Activated CD8-positive, alpha-beta T cell treated with anti-CD3 and anti-CD28 coated beads for 36 hours (primary cell): ENCODE measurements at places on chromosomes 5 and 9. TPM values are rescaled to one million over a fixed set of nuclear protein-coding genes. Genes with fewer than 3 reads are reported as not detected.
A peak's percentile ranks its signal among the peaks of the same experiment; 100 is the strongest.

CATSPER3 gene
- total RNA-seq: 0.32 TPM

GRCh38 chr9:7791394-7791793 lies 8.2 kb downstream of the DMAC1 start:
- H3K27me3 ChIP-seq: no peaks in the 10 kb centered on the region
- DNase-seq: no peak
- H3K4me1 ChIP-seq: peaks cover 27% of the 10 kb centered on the region
- H3K4me3 ChIP-seq: no peak overlapping the region

- H3K27ac ChIP-seq: peak overlapping the region; percentile 79
- no peaks in the 10 kb centered on the region for H3K27me3 ChIP-seq
Measured at GRCh38 chr9:35829764-35830096, 702 bp downstream of the TMEM8B start.

C9orf153 gene
- 0.16 TPM for total RNA-seq

- H3K27me3 ChIP-seq: no peaks in the 10 kb centered on the region
- no peaks in the 10 kb centered on the region for H3K4me1 ChIP-seq
- DNase-seq: no peak
Measured at GRCh38 chr5:66291771-66292170, 147.7 kb downstream of the SREK1 start.

- no peak for DNase-seq
- no peak overlapping the region for H3K4me3 ChIP-seq
- H3K27ac ChIP-seq: no peak overlapping the region
- no peaks in the 10 kb centered on the region for H3K36me3 ChIP-seq
- H3K27me3 ChIP-seq: no peaks in the 10 kb centered on the region
Measured at GRCh38 chr9:18935541-18935940, 97.5 kb downstream of the SAXO1 start.

- no peak overlapping the region for H3K27ac ChIP-seq
- DNase-seq: peak; percentile 33
- H3K27me3 ChIP-seq: peaks cover 3% of the 10 kb centered on the region
- H3K4me1 ChIP-seq: no peaks in the 10 kb centered on the region
- no peak overlapping the region for H3K4me3 ChIP-seq
Measured at GRCh38 chr9:101626295-101626694, 31.5 kb upstream of the PPP3R2 start.

GRCh38 chr9:89926691-89927220 lies 321.9 kb downstream of the GADD45G start:
- no peaks in the 10 kb centered on the region for H3K36me3 ChIP-seq
- no peak overlapping the region for H3K27ac ChIP-seq
- H3K4me1 ChIP-seq: peaks cover 39% of the 10 kb centered on the region
- H3K27me3 ChIP-seq: peaks cover 11% of the 10 kb centered on the region

DNA sequence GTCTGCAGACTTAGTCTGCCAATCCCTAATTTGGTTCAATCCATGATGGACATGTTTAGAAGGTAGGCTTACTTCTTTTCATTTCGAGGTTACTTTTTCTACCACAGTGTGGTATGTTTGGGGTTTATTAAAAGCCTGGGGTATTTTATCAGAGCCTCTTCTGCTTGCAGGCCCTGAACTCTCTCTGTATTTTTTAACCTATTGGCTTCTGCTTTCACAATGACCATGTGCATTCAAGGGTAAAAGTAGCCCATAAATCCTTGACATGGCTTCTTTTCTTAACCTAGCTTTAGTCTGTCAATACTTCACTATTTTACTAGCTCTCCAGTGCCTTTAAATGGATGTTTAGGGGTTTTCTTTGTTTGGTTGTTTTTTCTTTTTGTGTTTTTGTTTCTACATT lies 286.6 kb downstream of the FER start:
- no peak overlapping the region for H3K27ac ChIP-seq
- DNase-seq: no peak
- no peak overlapping the region for H3K4me3 ChIP-seq
- H3K4me1 ChIP-seq: no peaks in the 10 kb centered on the region
- no peaks in the 10 kb centered on the region for H3K27me3 ChIP-seq

SEMA4D gene
- total RNA-seq: 290 TPM

- no peak overlapping the region for H3K27ac ChIP-seq
- peaks cover 8% of the 10 kb centered on the region for H3K4me1 ChIP-seq
- no peaks in the 10 kb centered on the region for H3K27me3 ChIP-seq
- peaks cover 3% of the 10 kb centered on the region for H3K36me3 ChIP-seq
Measured at GRCh38 chr5:135326296-135327254, 72.5 kb downstream of the MACROH2A1 start.

CTXN3 gene
- not detected for total RNA-seq

GRCh38 chr5:167916261-167916691 lies 375.2 kb upstream of the WWC1 start:
- no peaks in the 10 kb centered on the region for H3K27me3 ChIP-seq
- H3K36me3 ChIP-seq: no peaks in the 10 kb centered on the region
- no peak overlapping the region for H3K4me3 ChIP-seq
- no peak for DNase-seq

GRCh38 chr5:123371575-123372179 lies 51.5 kb downstream of the CEP120 start:
- DNase-seq: peak; percentile 32
- no peaks in the 10 kb centered on the region for H3K4me1 ChIP-seq
- H3K27me3 ChIP-seq: no peaks in the 10 kb centered on the region
- peaks cover 42% of the 10 kb centered on the region for H3K36me3 ChIP-seq
- no peak overlapping the region for H3K27ac ChIP-seq

CD72 gene
- total RNA-seq: 13.1 TPM

IFNA5 gene
- not detected for total RNA-seq

- no peaks in the 10 kb centered on the region for H3K4me1 ChIP-seq
- H3K27ac ChIP-seq: no peak overlapping the region
- DNase-seq: no peak
- peaks cover 9% of the 10 kb centered on the region for H3K36me3 ChIP-seq
- H3K4me3 ChIP-seq: no peak overlapping the region
- H3K27me3 ChIP-seq: peaks cover 5% of the 10 kb centered on the region
Measured at GRCh38 chr9:86368871-86369521, 14.8 kb upstream of the TUT7 start.

- DNase-seq: no peak
- H3K36me3 ChIP-seq: no peaks in the 10 kb centered on the region
- H3K4me3 ChIP-seq: no peak overlapping the region
- H3K4me1 ChIP-seq: no peaks in the 10 kb centered on the region
- H3K27me3 ChIP-seq: no peaks in the 10 kb centered on the region
Measured at GRCh38 chr5:148085310-148085709, 21.5 kb downstream of the SPINK5 start.

IL7R gene
- total RNA-seq: 136 TPM

IFNB1 gene
- 0.87 TPM for total RNA-seq

- peaks cover 11% of the 10 kb centered on the region for H3K27me3 ChIP-seq
- no peak for DNase-seq
- no peak overlapping the region for H3K4me3 ChIP-seq
- H3K36me3 ChIP-seq: no peaks in the 10 kb centered on the region
Measured at GRCh38 chr5:1765880-1766235, 33.8 kb downstream of the MRPL36 start.

DNA sequence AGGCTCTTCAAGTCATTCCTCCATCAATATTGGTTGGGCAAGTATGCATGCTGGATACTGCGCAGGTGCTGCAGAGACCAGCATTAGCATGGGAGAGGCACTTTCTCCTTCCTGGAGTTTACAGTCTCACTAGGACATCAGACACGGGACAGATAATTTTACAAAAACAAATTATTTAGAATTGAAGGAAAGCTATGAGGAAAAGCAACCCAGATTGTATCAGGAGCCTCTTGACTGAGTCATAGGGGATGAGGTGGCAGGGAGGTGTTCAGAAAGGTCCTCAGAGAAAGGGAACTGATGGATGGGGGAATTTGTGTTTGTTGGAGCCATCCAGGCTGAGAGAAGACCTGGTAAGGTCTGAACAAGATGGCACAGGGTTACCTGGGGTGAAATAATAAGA lies 24.5 kb upstream of the RAB14 start:
- H3K4me3 ChIP-seq: no peak overlapping the region
- no peak overlapping the region for H3K27ac ChIP-seq
- DNase-seq: no peak
- no peaks in the 10 kb centered on the region for H3K27me3 ChIP-seq

DNA sequence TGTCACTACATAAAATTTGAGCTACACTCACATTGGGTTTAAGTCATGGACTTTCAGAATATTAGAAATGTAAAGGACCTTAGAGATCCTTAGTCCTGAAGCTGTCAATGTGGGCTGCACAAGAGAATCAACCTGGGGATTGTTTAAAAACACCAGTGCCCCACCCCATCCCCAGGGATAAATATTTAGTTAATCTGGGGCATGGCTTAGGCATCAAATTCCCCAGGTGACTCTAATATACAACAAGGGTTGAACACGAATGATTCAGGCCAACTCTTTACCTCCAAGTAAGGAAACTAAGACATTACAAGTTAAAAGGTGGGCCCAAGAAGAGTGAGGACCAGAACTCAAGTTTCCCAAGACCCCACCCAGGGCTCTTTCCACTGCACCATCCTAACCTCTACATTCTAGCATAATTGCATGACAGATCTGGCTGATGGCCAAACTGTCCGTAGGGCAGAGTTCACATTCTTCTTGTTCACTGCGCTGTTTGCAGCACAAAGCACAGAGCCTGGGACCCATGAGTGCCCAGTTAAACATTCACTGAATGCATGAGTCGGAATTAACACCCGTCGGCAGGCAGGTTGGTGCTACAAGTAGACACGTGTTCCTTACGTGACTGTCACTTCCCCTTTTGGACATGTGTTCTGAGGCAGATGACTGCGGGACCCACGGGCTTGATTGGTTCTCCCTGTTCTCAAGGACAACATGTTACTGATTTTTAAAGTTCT lies 25.2 kb downstream of the CYFIP2 start:
- H3K27ac ChIP-seq: peak overlapping the region; percentile 72
- DNase-seq: peak; percentile 72
- H3K4me3 ChIP-seq: no peak overlapping the region
- H3K4me1 ChIP-seq: peaks cover 75% of the 10 kb centered on the region

DNA sequence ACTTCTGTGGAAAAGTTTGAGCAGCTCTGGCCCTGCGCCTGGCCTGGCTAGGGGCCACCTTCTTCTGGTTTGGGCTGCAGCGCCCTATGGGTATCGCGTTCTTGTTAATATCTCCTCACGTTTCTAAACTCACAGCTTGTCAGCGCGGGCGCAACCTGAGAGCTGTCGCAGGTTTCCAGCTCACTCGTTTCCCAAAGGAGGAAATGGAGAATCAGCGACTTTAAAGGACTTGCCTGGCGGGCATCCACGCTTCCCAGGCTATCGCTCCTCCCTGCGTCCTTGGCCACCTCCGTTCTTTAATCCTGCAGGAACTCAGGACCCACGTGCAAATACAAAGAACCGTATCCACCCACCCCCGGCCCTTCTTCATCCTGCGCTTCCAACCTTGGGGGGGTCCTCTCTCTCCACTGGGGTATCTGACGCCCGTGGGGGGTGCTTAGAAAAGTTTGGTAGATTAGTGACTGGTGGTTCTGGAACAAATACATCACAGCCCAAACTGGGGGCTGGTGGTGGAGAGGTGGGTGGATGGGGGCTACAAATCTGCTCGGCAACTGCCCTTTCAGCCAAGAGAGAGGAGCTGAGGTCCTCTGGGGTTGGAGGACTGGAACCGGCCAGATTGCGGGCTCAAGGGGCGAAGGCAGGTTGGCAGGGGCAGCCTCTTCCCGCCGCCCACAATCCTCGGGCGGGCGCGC lies 578 bp upstream of the PSAT1 start:
- H3K27ac ChIP-seq: peak overlapping the region; percentile 99
- H3K36me3 ChIP-seq: peaks cover 31% of the 10 kb centered on the region
- no peaks in the 10 kb centered on the region for H3K27me3 ChIP-seq
- peak overlapping the region; percentile 90 for H3K4me3 ChIP-seq
- H3K4me1 ChIP-seq: peaks cover 44% of the 10 kb centered on the region
- peak; percentile 33 for DNase-seq

- no peaks in the 10 kb centered on the region for H3K4me1 ChIP-seq
- DNase-seq: no peak
- no peaks in the 10 kb centered on the region for H3K27me3 ChIP-seq
Measured at GRCh38 chr5:110297152-110297670, 429.3 kb downstream of the TMEM232 start.

ADGRD2 gene
- total RNA-seq: not detected

DNA sequence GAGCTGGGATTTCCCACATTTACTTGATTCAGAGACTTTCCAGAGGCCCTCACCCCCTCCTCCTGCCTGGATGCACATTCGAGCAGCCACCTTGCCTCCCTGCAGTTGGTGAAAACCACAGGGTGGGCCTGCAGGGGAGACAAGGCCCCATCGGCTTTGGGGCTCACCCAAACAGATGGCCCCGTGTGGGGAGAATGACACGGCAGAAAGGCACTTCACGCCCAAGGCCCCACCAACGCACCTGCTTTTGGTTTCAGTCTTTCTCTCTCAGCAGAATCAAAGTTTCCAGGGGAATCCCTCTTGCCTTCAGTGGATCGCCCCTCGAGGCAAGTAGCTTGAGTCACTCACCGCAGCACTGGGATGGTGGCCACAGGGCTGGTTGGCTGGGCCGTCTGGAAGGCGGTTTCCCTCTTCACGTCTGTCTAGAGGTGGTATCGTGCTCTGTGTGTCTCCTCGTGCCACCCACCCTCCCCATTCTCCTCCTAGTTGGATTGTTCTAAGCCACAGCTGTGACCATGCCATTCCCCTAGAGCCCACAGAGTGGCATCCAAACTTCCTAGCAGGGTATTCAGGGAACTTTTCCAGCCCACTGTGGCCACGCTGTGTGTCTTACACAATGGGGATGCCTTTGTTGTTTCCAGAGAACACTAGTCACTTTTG lies 31.8 kb downstream of the SEC61B start:
- peak overlapping the region; percentile 95 for H3K27ac ChIP-seq
- H3K4me3 ChIP-seq: peak overlapping the region; percentile 46
- peaks cover 40% of the 10 kb centered on the region for H3K4me1 ChIP-seq
- no peaks in the 10 kb centered on the region for H3K36me3 ChIP-seq
- peak; percentile 98 for DNase-seq
- peaks cover 9% of the 10 kb centered on the region for H3K27me3 ChIP-seq

TMEM215 gene
- total RNA-seq: not detected

GRCh38 chr5:112784726-112785125 lies 47.0 kb downstream of the APC start:
- H3K36me3 ChIP-seq: peaks cover 5% of the 10 kb centered on the region
- no peak overlapping the region for H3K4me3 ChIP-seq
- H3K27me3 ChIP-seq: no peaks in the 10 kb centered on the region
- DNase-seq: no peak
- no peak overlapping the region for H3K27ac ChIP-seq

GRCh38 chr5:109467058-109467457 lies 57.3 kb upstream of the PJA2 start:
- DNase-seq: no peak
- H3K4me3 ChIP-seq: no peak overlapping the region

ATOX1 gene
- total RNA-seq: 69.6 TPM

- peaks cover 59% of the 10 kb centered on the region for H3K36me3 ChIP-seq
- H3K4me3 ChIP-seq: no peak overlapping the region
- H3K27ac ChIP-seq: peak overlapping the region; percentile 28
- H3K27me3 ChIP-seq: no peaks in the 10 kb centered on the region
- no peak for DNase-seq
Measured at GRCh38 chr9:2198956-2199635, 183.9 kb downstream of the SMARCA2 start.

CCDC192 gene
- total RNA-seq: not detected

- DNase-seq: no peak
- H3K36me3 ChIP-seq: peaks cover 71% of the 10 kb centered on the region
- H3K27ac ChIP-seq: no peak overlapping the region
- peaks cover 4% of the 10 kb centered on the region for H3K4me1 ChIP-seq
- no peaks in the 10 kb centered on the region for H3K27me3 ChIP-seq
Measured at GRCh38 chr5:150016537-150016936, 16.0 kb downstream of the HMGXB3 start.

ITK gene
- 229 TPM for total RNA-seq

GRCh38 chr9:114051281-114051680 lies 26.8 kb downstream of the AMBP start:
- H3K36me3 ChIP-seq: no peaks in the 10 kb centered on the region
- DNase-seq: no peak
- H3K27ac ChIP-seq: no peak overlapping the region
- no peaks in the 10 kb centered on the region for H3K4me1 ChIP-seq
- H3K4me3 ChIP-seq: no peak overlapping the region
- no peaks in the 10 kb centered on the region for H3K27me3 ChIP-seq
